ENCODE measurements at places on chromosomes 16 and 17.

GRCh38 chr16:56306690-56307533 is 115.6 kb downstream of the GNAO1 start:
- DNase-seq, result no peak

- DNase-seq, result no peak
Measured at GRCh38 chr17:7016886-7017826, 4.7 kb downstream of the RNASEK start.

- DNase-seq, result no peak
Measured at GRCh38 chr17:49249890-49250522, 19.4 kb upstream of the PHOSPHO1 start.

DNA sequence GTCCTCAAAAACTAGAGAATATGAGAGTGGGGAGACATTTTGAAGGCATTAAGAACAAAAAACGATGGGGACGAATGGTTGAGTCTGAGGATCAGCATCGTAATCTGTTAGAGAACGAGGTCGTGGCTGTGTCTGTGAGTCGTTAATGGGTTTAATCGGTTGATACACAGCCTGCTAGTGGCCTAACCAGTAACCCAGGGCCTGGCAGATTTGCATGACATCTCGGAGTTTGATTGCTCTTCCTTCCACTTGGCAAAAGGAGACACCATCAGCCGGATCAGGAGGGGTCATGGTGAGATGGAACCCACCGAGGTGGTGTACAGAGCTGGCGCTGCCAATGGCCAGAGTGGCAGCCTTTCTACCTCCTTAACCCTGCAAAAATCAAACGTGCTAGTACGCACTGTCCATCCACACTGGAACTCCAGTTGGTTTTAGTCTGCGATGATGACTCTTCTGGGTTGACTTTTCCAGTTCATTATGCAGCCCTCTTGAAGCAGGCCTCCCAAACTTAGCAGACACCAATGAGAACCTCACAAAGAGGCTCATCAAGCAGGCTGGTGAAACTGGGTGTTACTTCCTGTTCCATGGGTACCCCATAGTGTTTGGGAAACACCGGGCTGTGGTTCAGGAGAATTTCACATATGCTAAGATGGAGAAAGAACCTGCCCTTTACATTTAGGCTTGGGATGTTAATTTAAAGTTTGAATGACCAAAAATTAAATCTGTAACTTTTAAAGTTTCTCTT is 4.1 kb downstream of the HS3ST3B1 start:
- peak; percentile 17 for DNase-seq

DNA sequence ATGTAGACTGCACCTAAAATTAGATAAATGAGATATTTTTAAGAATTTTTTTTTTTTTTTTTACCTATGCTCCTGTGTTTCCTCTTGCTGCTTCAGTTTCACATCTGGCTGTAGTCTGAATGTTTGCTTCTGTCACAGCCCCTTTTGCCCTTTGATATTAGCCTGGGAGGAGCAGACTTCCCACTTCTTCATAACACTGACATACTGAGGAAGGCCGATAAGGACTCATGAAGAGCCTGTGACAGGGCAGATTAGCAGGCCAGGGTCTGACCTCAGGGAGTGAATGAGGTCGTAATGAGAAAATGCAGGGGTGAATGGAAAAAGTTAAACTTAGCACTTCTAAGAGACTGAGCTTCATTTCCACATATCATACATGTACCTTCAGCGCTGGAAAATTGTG is at the start of gene SLFN14:
Gene SLFN14 (minus strand): TSS at position 117 of the 400 bp plus-strand sequence. CDS start 2,757 bp downstream, outside the sequence.
- no peak for DNase-seq

- DNase-seq, result no peak
Measured at GRCh38 chr16:13607289-13607688, 312.7 kb upstream of the ERCC4 start.

DNA sequence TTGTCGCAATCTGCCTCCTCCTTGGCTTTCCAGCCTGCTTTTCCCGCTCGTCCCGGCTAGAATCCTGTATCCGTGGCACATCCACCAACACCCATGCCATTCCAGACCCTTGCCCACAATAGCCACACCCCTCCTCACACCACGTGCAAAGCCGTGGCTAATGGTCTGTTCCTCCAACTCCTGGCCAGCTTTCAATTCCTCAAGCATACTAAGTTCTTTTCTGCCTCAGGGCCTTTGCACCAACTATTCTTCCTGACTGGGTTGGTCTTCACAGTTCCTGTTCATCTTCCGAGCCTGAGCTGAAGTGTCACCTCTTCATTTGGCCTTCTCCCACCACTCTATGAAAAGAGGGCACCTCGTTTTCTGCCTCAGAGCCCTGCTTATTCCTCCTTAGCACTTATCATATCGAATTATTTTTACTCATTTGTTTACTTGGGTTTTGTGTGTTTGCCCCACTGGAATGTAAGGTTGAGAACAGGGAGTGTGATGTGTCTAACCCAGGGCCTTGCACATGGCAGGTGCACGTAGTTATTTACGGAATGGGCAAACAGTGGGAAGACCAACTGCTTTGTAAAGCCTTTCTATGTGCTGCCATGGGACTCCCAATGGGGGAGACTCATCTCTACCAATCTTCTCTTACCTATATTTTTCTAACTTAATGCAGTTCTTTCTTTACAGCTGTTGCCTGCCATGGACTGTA is 69.0 kb downstream of the CDK5R1 start:
- DNase-seq, result no peak

DNA sequence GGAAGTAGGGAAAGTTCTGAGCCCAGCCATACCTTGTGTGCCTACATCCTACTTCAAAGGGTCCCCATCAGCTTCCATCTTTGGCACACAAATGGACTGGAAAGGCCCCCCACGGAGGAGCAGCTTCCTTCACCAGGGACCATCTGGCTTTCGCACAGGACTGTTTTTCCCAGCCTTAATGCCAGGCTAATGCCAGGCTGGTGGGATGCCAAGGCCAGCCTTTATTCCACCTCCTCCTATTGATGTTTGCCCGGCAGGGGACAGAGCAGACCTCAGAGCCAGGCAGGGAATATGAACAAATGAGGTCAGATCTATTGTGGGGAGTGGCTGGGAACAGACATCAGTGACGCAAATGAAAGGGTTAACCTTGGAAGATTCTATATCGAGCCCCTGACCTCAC is 5.7 kb downstream of the GPR179 start:
- DNase-seq, result no peak

- DNase-seq, result no peak
Measured at GRCh38 chr16:8408855-8409567, 181.3 kb downstream of the TMEM114 start.

DNA sequence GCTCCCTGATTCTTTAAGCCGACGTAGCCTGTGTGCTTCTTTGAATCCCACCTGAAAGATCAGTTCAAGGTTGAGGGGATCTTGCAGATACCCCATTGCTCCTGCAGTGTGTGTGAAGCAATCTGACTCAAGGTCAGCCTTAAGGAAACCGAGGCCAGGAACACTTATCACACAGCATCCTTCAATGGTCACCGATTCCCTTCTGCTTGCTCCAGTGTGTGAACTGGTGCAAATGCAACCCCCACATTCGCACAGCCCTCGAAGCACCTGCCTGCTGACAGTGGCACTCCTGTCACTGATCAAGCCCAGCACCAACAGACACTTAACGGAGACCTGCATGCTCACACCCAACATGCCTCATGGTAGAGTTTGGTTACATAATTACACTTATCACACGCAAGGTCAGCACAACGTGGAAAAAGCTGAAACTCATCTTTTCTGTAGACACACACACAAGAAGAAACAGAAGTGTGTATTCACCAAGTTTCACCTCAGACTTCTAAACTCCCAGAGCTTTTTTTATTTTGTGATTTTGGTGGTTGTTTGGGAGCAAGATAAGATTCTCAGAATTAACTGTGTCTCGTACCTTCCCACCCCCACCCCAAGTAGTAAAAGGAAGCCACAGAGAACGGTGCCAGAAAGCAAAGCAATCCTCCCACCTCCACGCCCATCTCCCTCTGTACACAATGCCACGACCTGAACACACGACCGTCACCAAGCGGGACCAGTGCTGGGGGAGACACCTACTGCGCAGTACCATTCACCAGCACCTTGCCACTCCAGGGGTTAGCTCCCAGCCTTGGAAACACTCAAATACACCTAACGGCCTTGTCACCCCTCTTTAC is 37.2 kb downstream of the LITAFD start:
- no peak for DNase-seq

DNA sequence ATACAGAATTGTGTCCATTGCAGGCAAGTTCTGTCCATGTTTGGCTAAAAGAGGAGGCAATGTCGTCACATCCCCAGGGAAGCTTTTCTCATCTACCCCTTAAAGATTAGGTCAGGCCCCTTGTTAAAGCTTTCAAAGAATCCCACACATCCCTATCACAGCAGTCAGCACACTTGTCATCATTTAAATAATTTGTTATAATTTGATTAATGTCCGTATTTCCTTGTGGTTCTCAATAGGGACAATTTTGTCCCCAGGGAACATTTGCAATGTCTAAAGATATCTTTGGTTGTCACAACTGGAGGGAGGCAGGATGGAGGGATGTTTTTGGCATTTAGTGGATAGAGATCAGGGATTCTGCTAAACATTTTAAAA is 28.1 kb upstream of the NFAT5 start:
- DNase-seq, result no peak
